ENCODE measurements at places on chromosomes 7 and 10.

- DNase-seq: peak; percentile 94
Observed at GRCh38 chr7:76302347-76303201, at the start of gene HSPB1. Gene HSPB1, plus strand, starts transcription at chr7:76302673. Its CDS starts 40 bp downstream, at chr7:76302713.

DNA sequence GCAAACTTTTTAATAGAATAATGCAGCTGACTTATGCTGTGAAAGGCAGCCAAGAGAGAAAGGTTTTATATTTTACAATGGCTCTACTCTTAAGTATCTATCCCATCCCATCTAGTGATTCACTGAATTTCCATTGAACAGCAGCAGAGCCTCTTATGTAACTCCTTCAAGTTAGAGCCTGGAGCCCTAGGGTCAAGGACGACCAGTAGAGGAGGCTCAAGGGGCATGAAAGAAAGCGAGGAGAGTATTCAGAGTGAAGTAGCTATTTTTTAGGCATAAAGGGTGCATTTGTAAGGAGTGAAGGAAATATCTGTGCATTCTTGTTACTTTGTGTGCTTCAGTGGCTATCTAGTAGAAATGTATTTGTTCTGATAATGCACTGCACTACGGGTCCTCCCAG is 180.2 kb upstream of the TPK1 start:
- no peak for DNase-seq

- no peak for DNase-seq
Observed at GRCh38 chr10:124428207-124428777, 9.6 kb upstream of the OAT start.

DNA sequence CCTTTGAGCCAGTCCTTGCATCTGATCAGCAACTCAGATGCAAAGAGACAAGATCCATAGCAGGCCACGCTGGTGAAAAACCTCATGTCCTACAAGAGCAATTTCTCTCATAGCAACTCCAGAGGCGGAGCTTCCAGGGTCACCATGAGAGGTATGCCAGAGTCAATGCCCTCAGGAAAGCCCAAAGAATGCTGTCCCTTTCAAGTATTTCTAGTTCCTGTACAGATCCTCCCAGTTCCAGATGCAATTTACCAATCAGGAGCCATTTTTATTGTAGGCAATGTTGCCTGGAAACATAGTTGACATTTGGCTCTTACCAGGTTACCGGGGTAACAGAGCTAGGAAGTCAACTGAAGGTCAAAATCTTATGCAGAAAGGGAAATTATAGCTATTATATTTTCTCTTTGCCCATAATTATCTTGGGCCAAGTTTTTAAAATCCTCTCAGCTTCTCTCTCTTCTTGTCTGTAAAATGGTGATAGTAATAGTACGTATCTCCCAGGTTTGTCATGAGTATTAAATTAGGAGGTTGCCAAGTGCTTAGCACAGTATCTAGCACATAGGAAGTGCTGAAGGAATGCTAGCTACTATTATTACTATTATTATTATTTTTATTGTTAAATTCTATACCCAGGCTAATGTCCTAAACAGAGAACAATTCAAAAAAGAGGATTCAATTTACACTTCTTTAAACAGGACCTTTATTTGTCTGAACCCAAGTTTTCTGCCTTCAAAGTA is 46.3 kb upstream of the TM9SF3 start:
- DNase-seq: no peak

GRCh38 chr10:51137756-51138529 is 63.7 kb downstream of the PRKG1 start:
- no peak for DNase-seq

DNA sequence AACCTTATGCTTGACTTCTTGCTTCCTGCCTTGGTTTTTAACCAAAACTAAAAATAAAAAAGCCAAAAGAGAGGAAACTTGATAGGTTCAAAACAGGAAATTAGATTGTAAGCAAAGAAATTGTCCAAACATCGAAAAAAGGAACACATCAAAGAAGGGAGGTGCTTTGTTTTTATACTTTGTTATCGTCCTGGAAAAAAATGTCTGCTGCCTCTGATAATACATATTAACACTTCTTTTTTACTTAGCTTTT is 286.6 kb upstream of the C7orf33 start:
- no peak for DNase-seq

- peak; percentile 39 for DNase-seq
Observed at GRCh38 chr7:16989811-16990413, 108.1 kb upstream of the AGR3 start.

GRCh38 chr7:50564640-50565558 is at the start of gene DDC:
Gene DDC, minus strand, starts transcription at chr7:50565405. Its CDS starts 21,320 bp downstream, at chr7:50544085.
- no peak for DNase-seq

GRCh38 chr10:1360011-1360557 is 303.9 kb downstream of the WDR37 start:
- no peak for DNase-seq

DNA sequence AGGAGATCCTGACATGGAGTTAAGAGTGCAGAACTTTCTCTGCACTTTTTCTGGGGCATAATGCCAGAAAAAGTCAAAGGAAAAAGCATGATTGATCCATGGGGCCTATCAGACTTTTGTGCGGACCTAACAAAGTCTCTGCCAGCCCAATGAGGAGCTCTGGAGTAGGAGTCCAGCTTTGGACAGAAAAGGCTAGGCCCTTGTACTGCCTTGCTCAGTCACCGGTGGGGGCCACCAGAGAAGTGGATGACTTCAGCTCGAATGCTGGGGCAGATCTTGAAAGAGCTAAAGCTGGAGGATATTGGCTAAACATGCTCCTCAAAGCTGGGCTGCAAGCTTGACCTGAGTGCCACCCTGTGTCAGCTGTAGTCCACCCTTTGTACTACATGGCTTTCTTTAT is 2.8 kb upstream of the ZC3HAV1 start:
- DNase-seq: no peak

DNA sequence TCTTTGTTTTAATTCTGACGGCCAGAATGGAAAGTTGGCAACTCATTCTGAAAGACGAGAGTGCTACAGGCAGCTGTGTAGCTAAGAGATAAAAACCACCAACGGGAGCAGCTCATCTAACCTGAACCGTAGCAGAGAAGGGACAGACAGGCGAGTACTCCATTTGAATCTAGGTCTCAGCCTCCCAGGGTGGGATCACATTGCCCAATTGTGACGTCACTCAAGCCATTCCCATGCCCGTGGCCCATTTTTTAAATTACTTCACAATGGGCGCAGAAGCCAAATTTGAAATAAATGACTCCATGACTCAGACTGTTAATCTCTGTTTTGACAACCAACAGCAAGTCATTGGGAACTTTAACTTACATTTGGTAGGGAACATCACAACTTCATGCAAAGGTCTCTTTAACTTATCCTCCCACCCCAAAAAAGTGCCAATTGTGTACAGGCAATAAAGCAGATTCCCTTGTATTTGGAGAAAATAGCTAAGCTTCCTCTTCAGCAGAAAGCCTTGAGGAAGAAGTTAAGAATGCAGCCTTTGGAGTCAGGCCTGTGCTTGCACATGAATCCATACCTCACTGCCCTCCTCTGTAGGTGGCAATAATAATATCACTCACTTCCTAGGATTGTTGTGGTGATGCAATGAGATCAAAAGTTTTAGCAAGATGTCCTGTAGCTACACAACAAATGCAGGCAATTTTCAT is 93.2 kb upstream of the KIF5B start:
- peak; percentile 52 for DNase-seq

GRCh38 chr10:18159557-18159956 is 19.3 kb downstream of the CACNB2 start:
- no peak for DNase-seq

- DNase-seq: peak; percentile 16
Observed at GRCh38 chr10:132507956-132508490, 29.6 kb upstream of the INPP5A start.

DNA sequence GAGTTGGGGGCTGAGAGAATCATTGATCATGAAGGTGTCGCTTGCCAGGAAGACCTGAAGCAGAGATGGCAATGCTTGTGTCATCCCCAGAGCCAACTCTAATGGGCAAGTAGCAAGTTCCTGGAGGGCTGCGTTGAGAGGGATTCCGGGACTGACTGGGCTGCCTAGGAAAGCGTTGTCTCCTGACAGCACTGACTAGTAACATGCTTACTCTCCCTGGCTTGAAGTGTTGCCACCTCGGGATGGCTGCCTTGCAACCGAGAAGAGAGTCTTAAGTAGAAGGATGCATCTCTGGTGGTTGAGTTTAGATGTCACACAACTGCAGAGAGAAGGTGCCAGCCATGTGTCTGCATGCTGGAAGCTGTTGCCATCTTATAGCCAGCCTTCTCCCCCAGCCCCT is 453.4 kb downstream of the PLXNA4 start:
- DNase-seq: no peak

DNA sequence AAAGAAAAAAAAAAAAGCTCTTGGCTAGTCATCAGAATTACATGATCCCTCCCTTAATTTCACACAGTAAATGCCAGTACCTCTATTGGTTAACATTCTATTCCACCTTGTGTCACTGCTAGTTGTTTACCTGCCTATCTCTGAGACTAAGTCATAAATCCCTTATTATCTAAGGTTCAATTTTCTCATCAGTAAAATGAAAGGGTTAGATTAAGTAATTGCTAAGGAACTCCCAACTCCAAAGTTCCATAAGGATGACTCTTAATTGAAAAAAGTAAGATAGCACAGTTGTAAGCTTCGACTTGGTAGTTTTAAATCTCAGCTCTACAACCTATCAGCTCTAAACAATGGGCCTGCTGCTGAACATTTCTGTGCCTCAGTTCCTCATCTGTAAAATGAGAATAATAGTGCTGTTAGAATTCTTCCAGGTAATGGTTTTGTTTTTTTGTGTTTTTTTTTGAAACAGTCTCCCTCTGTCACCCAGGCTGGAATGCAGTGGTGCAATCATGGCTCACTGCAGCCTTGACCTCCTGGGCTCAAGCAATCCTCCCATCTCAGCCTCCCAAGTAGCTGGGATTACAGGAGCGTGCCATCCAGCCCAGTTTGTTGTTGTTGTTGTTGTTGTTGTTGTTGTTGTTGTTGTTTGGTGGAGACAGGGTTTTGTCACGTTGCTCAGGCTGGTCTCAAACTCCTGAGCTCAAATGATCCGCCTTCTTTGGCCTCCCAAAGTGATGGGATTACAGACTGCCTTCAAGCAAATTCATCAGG is 35.6 kb downstream of the SRPK2 start:
- no peak for DNase-seq

GRCh38 chr10:2471811-2472210 is 595.5 kb upstream of the PFKP start:
- no peak for DNase-seq

- no peak for DNase-seq
Observed at GRCh38 chr7:121555558-121555957, 159.4 kb upstream of the FAM3C start.

- no peak for DNase-seq
Observed at GRCh38 chr10:51960494-51960895, 261.1 kb upstream of the CSTF2T start.

DNA sequence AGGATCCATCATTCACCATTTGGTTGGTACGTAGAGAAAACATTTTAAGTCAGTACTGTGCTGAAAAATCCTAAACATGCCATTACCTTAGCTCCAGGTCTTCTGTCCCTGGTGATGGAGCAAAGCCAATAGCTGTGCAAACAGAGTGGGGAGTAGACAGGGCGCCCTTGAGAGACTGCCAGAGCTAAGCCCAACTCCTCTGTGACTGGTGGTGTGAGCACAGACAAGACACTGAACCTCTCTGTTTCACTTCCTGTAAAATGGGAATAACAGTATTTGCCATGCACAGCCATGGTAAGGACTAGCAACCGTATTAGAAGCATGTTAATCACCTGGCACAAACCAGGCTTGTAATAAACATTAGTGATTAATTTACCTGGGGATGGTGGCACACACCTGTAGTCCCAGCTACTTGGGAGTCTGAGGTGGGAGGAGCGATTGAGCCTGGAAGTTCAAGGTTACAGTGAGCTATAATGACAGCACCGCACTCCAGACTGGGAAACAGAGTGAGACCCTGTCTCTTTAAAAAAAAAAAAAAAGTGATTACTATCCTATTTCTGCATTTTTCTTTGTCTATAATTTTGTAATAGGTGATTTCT is 28.7 kb downstream of the LYZL1 start:
- no peak for DNase-seq

- DNase-seq: no peak
Observed at GRCh38 chr10:54585572-54585971, 215.5 kb downstream of the PCDH15 start.

DNA sequence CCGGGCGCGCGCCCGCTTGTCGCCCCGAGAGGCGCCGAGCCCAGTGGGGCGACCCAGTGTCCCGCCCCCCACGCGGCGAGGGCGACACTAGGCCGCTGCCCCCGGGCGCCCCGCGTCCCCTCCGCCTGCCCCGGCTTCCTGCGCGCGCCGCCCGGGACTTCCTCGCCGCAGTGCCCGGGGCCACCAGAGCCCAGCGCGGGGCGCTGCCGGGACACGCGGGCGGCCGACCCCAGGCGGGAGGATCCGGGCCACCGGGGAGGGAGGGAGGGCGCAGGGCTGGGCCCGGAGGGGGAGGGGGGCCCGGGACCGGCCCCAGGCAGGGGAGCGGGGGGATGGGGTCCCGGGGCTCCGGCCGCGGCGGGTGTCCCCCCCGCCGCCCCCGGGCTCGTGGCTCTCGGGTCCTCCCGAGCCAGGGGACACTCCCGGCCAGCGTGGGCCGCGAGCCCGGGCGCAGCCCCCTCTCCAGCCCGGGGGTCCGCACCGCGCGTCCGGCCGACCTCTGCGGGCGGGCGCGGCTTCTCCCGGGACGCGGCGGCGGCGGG is 435 bp upstream of the PWWP2B start:
- DNase-seq: peak; percentile 72

GRCh38 chr7:82729172-82730030 is 285.8 kb upstream of the CACNA2D1 start:
- no peak for DNase-seq

- no peak for DNase-seq
Observed at GRCh38 chr7:93327006-93327633, 95.0 kb downstream of the VPS50 start.

GRCh38 chr10:36677431-36677768 is 448.0 kb upstream of the ANKRD30A start:
- no peak for DNase-seq

GRCh38 chr10:24651923-24652322 is 71.8 kb downstream of the ARHGAP21 start:
- no peak for DNase-seq

DNA sequence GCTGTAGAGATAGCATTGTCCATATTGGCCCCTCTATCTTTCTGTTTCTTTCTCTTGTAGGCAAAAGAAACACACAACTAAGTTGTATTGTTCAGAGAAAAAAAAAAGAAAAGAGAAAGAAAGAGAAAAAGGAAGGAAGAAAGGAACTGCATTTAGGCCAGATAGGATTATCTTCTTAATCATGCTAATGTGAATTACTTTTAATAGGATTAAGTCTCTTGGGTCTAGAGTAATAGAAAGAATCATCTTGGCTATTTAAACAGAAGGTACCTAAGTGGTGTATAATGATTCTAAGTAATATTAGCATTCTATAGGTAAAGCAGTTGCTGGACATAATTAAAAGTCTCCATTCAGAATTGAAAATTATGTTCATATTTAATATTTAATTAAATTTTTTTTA is 42.2 kb downstream of the GPR85 start:
- no peak for DNase-seq

DNA sequence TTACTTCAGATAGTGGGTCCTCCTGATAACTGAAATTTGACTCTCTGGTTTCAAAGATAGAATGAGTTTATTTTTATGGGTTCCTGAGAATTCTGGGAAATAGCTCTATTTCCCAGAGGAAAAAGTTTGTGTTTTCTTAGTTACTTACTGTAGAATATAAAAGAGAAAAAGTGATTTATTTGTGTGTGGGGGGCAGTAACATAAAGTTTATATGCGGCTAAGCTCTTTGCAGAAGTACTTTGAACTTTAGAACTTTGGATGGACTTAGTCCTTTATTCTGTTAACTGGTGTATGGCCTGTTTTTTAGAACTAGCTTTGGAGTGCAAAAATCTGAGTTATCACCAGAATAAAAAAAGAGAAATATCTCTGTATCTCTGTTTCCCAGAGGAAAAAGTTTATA is 157.1 kb downstream of the BBS9 start:
- DNase-seq: no peak

GRCh38 chr7:69749372-69749979 is 151.2 kb downstream of the AUTS2 start:
- DNase-seq: no peak
